ENCODE measurements at places on chromosomes 5 and 9.
A peak's percentile ranks its signal among the peaks of the same experiment; 100 is the strongest.

GRCh38 chr5:138714694-138715093 lies 38.5 kb upstream of the CTNNA1 start:
- DNase-seq, result no peak

- no peak for DNase-seq
Observed at GRCh38 chr5:153358315-153358976, 132.0 kb upstream of the GRIA1 start.

- DNase-seq, result no peak
Observed at GRCh38 chr9:37042421-37042820, 8.4 kb upstream of the PAX5 start.

DNA sequence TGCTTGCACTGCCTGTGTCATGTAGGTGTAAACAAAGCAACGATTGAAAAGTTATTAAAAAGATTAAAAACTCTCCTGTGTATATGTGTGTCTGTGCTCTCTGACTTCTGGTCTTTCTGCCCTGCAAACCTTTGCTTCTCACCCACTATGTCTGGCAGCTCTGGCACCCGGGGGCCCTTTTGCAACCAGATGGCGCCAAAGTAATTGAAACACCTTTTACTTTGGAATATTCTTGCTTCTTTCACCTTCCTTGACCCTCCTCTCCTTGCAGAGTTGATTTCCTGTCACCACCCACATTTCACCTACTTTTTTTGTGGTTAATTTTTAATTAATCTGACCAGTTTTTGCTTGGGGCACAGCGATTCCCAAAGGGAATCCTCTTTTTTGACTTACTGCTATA lies 275.5 kb downstream of the ARHGEF28 start:
- peak; percentile 16 for DNase-seq

DNA sequence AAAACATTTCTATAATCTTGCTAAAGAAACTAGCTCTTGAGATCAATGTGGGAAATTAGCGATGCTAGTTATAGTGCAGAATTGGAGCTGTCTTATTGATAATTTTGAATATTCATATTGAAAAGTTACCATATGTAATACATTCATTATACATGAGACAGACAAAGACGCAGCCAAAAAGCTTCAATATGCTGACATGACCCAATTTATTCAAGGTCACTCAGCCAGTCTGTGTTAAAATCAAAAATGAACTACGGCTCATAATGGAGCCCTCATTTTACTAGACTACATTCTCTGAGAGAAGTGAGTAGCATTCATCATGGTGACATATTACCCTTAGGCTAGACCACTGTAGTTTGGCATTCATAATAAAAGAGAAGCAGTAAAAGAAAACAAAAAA lies 107.3 kb upstream of the GABRG2 start:
- no peak for DNase-seq

DNA sequence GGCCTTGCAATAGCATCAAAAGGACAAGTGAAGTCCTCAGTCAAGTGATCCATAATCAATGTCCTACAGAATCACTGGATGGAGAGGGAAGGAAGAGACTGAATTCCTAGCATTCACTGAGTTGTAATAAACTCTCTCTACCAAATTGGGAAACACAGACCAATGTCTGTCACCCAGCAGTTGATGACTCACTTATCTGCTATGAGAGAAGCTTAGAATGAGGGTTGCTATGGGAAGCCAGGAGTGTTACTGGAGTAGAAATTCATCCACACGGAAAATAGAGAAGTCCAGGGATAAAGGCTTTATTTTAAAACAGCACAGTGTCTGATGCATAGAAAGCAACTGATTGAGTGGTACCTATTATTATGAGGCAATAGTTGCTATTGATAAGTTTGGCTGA lies 407.4 kb downstream of the BRINP1 start:
- DNase-seq, result no peak

GRCh38 chr5:15252331-15252730 lies 247.6 kb upstream of the FBXL7 start:
- DNase-seq, result no peak

GRCh38 chr9:110156902-110157301 lies 51.1 kb downstream of the C9orf152 start:
- no peak for DNase-seq

- DNase-seq, result no peak
Observed at GRCh38 chr9:19411316-19411715, 2.5 kb downstream of the ACER2 start.

DNA sequence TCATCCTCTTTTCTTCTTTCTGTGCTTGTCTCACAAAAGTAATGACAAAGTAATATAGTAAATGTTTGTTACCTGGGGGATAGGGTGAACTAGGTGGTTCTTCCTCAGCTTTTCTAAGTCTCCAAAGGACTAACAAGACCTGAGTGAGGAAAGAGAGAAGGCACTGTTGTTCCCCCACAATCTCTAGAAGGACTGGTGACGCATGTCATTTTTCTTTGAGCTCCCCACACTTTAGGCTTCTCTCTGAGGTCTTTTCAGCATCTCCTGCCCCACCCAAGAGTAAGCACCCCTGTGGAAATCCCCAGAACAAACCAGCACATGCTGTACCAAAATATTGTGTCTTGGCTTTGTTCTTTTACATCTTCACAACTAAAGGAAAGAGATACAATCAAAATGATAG lies 2.4 kb upstream of the IL7R start:
- DNase-seq, result no peak

- no peak for DNase-seq
Observed at GRCh38 chr5:151740958-151741373, 17.5 kb downstream of the ATOX1 start.

GRCh38 chr9:19720377-19720776 lies 68.5 kb downstream of the SLC24A2 start:
- no peak for DNase-seq

DNA sequence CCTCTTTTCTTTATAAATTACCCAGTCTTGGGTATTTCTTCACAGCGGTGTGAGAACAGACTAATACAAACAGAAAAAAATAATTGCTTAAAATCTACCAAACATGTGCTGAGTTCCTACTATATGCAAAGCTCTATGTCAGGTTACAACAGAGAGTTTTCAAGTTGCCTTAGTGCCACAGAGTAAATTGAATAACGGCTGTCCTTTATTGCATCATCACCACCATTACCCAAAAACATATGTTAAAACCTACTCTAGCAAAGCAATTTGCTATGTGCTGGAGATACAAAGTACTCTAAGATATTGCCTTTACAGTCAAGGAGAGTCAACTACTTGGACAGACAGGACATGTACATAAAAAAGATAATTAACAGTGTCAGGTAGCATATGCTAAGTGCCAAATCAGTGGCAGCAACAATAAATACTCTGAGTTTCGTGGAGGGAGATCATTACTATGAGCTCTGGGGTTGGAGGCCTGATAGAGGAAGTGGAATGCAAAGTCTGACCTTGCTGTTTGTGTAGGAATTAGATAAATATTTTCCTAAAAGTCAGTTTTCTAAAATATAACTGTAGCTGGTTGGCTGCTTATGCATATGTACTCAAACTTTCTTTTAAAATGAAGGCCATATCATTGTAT lies 1058.7 kb upstream of the WWC1 start:
- no peak for DNase-seq

DNA sequence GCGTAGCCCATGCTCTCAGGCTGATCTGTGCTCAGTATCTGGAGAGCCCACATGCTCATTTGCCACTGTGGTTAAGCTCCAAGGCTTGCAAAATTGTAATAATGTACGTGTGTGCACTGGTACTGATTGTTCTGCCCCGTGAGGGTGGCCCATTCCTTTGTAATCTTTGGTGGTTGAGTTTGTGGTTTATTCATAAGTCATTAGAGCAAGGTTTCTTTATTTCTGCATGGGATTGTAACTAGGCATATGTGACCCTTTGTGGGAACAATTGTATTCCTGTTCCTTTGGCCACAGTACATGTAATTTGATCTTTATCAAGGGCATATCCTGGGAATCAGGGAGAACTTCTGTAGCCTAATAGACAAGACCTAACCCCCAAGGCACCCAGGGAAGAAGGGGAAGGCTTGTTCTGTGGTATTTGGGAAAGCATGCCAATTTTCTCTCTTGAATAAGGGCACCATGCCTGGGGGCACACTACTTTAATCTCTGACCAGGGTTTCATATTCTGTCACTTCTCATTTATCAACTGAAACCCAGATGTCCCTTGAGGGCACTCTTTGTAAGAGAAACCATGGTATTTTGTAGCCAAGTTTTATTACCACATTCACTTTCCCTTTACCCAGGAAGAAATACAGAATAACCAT lies 74.6 kb downstream of the NPR3 start:
- DNase-seq, result no peak

DNA sequence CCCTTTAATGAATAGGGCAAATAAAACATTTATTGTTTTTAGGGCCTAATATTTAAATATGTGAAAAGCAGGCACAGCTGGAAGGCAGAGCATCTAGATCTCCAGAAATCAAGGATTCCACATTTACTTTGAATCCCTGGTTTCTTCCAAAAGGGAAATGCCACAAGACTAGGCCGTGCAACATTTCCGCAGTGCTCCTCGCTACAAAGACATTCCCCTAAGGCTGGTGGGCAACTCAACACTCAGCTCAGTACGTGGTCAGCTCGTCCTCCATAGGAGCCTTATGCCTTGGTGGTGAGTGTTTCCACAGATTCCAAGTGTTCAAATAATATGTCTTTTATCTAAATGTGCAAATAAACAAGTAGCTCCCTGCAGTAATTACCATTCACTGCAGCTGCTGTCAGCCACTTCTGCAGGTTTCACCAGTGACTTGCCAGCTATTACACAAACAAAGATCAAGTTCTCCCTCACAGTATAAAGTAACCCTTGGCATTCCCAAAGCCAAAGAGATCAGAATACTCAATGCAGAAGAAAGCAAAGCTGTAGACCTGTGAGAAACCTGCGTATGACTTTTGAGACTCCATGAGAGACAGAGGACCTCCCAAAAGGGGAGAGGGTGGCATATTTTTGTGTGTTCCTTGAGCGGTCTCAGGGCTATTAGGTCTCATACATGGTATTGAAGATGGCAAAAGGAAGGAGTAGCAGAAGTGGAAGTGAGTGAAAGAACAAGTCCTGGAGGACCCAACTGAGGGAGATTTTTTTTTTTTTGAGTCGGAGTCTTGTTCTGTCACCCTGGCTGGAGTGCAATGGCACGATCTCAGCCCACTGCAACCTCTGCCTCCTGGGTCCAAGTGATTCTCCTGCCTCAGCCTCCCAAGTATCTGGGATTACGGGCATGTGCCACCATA lies 38.0 kb upstream of the TENT2 start:
- DNase-seq, result no peak

DNA sequence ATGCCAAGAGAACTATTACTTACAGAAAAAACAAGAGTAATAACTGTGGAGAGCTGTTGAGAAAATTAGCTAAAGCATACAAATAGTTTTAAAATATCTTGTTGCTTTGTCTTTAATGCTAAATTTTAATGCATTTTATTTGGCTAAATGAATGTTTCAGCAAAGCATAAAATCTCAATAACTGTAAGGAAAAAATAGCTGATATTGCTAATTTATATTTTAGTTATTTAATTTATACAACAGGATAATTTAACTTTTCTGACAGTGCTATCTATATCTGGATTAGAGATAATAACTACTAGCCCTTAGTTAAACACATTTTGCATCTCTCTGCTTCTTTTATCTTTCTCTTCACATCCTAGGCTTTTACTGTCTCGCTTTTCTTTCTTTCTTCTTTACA lies 1014.9 kb upstream of the COX7C start:
- no peak for DNase-seq

DNA sequence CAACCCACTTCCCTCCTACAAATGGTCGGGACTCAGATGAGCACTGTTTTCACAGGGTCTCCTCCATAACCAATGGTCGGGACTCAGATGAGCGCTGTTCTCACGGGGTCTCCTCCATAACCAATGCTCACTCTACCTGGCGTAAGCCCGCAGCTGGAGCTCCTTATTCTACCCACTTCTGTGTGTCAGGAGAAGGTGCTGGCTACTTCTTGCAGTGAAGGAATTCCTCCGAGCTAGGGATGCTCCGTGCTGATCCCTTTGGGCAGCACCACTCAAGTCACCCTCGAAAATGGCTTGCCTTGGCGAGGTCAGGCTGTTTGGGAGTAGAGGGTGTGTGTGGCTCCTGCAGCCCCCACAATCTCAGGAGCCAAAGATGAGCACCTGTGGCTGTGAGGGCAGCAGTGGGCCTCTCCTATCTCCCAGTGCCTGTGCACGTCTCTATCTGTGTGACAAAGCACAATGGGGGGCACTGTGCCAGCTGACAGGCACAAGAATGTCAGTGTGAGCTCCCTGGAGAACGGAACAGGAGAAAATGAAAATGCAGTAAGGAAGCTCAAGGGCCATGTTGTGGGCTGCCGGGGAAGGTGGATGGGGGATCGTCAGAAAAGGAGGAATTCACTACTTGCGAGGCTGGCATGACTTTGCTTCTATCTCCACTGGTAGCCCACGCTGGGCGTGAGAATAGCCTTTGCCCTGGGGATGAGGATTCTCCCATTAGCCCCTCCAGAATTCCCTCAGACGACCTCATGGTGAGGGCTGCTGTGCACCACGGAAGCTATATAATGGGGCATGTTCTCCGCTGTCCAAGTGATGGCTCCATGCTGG lies 3.9 kb upstream of the BTNL9 start:
- DNase-seq, result no peak

- no peak for DNase-seq
Observed at GRCh38 chr5:136455409-136455808, 90.1 kb upstream of the TRPC7 start.
